ENCODE measurements at places on chromosomes 2 and 18. TPM values are rescaled to one million over a fixed set of nuclear protein-coding genes. Genes with fewer than 3 reads are reported as not detected.

GRCh38 chr2:74872389-74872836, 38.5 kb downstream of the HK2 start:
- no peak overlapping the region for H3K27ac ChIP-seq
- DNase-seq = no peak
- no peaks in the 10 kb centered on the region for H3K27me3 ChIP-seq
- H3K4me1 ChIP-seq = peaks cover 8% of the 10 kb centered on the region
- no peaks in the 10 kb centered on the region for H3K36me3 ChIP-seq

- no peaks in the 10 kb centered on the region for H3K27me3 ChIP-seq
- H3K27ac ChIP-seq = no peak overlapping the region
- no peaks in the 10 kb centered on the region for H3K4me1 ChIP-seq
Measured at GRCh38 chr2:65686928-65687521, 254.6 kb upstream of the SPRED2 start.

GRCh38 chr2:27796791-27797765, 25.6 kb downstream of the MRPL33 start:
- peak overlapping the region; percentile 1 for H3K27ac ChIP-seq
- H3K36me3 ChIP-seq = no peaks in the 10 kb centered on the region
- DNase-seq = peak; percentile 55
- no peaks in the 10 kb centered on the region for H3K27me3 ChIP-seq

DNA sequence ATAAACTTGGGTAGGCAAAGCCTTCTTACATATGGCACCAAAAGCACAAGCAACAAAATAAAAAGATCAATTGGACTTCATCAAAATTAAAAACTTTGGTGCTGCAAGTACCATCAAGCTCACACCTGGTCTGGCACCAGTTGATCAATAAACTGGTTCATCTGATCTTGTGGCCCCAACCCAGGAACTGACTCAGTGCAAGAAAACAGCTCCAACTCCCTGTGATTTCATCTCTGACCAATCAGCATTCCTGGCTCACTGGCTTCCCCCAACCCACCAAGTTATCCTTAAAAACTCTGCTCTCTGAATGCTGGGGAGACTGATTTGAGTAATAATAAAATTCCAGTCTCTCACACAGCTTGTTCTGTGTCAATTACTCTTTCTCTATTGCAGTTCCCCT, 8.4 kb downstream of the EPG5 start:
- H3K36me3 ChIP-seq = no peaks in the 10 kb centered on the region
- H3K27ac ChIP-seq = no peak overlapping the region
- no peak for DNase-seq
- H3K27me3 ChIP-seq = no peaks in the 10 kb centered on the region
- H3K4me3 ChIP-seq = no peak overlapping the region

GRCh38 chr18:1796636-1797035, 774.7 kb downstream of the METTL4 start:
- H3K4me3 ChIP-seq = no peak overlapping the region
- no peaks in the 10 kb centered on the region for H3K27me3 ChIP-seq
- no peaks in the 10 kb centered on the region for H3K4me1 ChIP-seq
- no peak overlapping the region for H3K27ac ChIP-seq
- no peak for DNase-seq
- no peaks in the 10 kb centered on the region for H3K36me3 ChIP-seq

DNA sequence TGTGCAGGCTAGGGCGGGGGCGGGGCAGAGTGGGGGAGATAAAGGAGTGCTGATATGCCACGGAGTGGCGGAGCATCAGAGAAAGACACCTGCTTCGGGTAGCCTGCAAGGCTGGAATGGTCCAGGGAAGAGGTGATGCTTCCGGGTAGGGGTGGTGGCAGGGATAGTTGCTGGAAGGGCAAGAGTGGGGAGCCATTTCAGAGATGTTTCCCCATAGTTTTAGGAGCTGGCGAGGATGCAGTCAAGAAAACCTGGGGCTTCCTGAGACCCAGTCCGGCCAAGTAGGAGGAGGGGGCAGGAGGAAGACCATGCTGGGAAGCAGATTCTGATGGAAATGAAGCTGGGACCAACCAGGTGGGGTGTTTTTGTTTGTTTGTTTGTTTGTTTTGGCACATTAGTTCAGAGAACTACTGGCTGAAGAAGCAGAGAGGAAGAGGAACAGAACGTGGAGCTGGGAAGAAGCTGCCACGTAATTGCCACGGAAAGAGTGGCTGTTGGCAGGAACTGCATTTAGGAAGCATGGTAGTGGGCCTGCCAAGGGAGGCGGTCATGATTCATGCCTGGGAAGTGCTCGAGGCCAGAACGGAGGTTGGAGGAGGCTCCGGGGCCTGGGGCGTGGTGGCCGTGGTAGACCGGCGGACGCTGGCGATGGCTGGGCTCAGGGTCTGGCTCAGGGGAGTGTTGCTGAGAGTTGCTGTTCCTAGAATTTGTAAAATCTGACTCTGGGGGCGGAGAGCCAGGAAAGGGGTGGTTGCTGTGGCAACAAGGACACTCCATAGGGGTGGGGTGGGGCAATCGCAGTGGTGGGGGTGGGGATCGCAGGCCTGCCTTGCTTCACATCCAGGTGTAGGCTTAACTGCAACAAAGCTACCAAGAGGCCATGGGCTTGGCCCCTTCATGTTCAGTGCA, 8.6 kb upstream of the INPP5D start:
- H3K27me3 ChIP-seq = no peaks in the 10 kb centered on the region
- H3K27ac ChIP-seq = no peak overlapping the region
- H3K36me3 ChIP-seq = no peaks in the 10 kb centered on the region
- H3K4me1 ChIP-seq = no peaks in the 10 kb centered on the region

DNA sequence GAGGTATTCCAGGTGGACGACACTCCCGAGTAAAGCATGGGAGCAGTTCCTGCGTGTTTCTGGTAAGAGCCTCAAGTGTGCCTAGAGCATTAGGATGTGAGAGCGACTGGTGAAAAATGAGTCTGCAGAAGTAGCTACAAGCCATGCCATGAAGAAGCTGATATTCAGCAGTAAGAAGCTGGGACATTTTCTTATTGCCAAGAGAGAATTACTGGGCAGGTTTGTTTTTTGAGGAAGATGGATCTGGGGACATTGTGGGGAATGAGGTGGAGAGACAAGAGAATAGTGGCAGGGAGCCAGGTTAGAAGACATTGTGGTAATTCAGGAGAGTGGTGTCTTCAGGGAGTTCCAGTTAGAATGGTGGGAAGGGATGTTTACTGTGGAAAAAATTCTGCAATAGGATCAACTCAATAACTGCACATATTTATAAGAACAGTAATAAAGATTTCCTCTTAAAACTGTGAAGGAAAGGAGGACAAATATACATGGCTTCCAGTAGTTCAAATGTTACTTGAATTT, 38.2 kb downstream of the CRIM1 start:
- H3K4me3 ChIP-seq = no peak overlapping the region
- DNase-seq = no peak
- H3K36me3 ChIP-seq = no peaks in the 10 kb centered on the region
- no peaks in the 10 kb centered on the region for H3K4me1 ChIP-seq

DNA sequence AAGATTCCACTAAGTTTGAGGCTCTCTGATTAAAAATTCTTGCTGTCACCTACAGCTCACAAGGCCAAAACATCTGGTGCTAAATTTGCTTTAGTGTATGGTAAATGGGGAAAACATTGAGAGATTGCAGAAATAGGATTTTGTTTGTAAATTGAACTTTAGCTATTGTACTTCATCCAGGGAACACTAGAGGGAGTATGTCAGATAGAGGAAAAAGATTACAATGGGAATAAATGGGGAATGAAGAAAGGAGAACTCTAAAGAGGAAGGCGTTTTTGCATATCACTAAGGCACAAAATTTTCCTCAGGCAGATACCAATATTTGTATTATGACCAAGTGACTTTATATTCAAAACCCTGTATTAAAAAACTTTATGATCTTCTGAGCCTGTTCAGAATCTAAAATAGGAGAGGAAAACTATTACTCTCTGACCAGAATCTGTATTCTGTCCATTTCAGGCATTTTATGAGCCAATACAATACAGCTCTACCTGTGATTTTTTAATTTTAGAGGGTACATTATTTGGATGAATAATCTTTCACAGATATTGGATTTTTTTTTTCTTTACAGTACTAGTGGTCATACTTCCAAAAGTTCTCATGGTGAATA, 52.3 kb upstream of the ITGB6 start:
- H3K4me1 ChIP-seq = peaks cover 10% of the 10 kb centered on the region
- no peak for DNase-seq
- H3K36me3 ChIP-seq = no peaks in the 10 kb centered on the region
- H3K4me3 ChIP-seq = no peak overlapping the region

DNA sequence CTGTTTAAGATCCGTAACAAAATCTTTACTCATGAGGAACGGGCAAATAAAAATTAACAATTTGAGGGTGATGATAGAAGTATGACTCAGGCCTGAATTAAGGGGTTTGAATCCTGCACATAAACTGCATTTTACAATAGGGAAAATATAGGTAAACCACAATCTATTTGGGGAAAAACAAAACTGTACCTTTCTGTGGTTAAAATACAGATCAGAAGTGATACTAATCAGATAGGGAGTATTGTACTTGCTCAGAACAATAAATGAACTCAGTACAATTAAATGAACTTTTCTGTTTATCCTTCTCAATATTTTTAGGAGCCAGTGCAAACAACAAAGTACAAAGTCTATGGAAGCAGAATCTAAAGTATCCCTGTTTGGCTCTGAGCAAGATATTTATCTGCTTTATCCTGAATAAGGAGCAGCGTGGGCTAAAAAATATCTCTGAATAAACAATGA, 287.3 kb downstream of the ZNF385B start:
- no peak overlapping the region for H3K27ac ChIP-seq
- H3K4me1 ChIP-seq = peaks cover 16% of the 10 kb centered on the region
- H3K27me3 ChIP-seq = no peaks in the 10 kb centered on the region
- H3K4me3 ChIP-seq = no peak overlapping the region
- DNase-seq = no peak

GRCh38 chr2:75047992-75048625, 89.7 kb downstream of the POLE4 start:
- no peak for DNase-seq
- no peak overlapping the region for H3K4me3 ChIP-seq
- no peaks in the 10 kb centered on the region for H3K36me3 ChIP-seq
- no peaks in the 10 kb centered on the region for H3K4me1 ChIP-seq

DNA sequence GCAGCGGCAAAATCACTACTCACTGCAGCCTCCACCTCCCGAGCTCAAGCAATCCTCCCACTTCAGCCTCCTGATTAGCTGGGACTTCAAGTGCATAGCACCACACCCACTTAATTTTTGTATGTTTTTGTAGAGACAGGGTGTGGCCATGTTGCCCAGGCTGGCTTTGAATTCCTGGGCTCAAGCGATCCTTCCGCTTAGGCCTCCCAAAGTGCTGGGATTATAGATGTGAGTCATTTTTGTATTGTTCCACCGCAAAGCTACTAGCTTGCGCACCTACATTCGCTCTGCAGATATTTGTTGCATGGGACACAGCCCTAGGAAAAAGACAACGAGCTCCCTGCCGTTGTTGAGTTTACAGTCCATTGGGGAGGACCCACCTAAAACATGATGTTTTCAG, 173.5 kb upstream of the AGAP1 start:
- no peak for DNase-seq
- H3K4me1 ChIP-seq = no peaks in the 10 kb centered on the region

Gene ANKRD30B
- total RNA-seq = not detected

DNA sequence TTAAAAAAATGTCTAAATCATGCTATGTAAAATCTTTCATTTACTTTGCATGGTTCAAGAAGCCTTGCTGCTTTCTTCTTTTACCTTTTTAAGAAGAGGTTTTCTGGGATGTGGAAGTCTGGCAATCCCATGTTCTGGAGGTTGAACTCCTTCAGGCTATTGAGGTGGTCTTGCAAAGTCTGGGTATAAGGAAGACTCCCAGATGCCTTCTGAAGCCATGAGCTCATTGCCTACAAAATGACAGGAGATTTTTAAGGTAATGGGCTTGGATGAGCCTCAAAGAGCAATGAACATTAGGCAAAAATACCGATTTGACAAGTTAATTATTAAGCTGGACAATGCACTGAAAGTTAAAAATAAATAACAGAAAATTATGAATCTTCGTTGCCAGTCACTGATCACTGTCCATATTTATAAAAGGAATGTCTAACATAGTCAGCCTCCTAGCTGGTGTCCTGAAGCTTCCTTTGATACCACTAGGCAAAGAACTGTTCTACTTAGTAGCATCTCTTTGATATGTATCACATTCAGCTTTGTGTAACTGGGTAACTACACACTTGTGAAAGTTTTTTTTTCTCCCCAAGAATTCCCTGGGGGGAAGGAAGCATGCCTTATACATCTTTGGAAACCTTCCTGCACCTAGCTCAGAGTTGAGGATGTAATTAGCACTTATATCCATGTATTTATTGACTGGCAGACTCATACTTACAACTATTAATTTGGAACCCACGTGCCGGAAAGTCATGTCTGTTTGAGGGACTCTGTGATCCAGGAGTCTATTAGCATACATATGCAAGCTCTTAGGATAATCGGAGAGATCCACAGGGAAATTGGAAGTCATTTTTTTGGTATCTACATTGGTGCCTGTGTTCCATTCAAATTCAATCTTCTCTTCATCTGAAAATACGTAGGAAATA, 29.3 kb downstream of the APOB start:
- no peak overlapping the region for H3K4me3 ChIP-seq
- H3K27ac ChIP-seq = no peak overlapping the region
- no peak for DNase-seq
- no peaks in the 10 kb centered on the region for H3K36me3 ChIP-seq

DNA sequence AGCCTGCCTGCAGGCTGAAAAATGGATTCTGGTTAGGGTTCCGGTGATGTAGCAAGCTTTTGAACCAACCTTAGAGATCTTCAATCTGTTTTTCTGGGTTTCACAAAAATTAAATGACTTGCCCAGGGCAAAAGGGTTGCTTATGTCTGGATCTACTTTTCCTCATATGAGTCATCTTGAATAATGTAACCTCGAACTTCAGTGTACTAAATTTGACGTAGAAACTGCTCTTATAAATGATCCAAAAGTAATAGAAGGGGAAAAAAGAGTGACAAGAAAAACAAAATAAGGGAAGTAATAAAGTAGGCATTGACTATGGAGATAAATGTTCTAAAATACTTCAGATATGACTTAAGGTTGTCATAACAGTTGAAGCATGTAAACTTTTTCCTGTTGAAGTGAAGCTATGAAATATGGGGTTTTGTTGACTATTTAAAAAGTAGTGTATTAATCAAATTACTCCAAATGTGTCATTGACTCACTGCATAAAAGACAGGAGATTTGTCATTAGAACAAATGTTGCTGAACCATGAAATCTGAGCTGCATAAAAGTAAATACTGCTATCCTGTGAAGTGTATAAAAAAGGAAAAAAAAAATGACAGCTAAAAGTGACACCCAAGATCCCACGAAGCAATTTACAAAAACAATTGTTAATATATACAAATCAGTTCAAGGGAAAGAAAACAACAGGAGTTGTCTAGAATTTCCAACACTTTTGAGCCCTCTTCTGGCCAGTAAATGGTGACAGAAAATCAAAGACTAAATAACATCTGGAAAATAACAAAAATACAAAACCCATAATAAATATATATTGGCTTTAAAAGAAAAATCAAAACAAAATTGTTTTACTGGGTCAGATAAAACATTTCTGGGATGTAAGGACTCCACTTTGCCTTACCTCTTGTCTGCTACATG, 103.6 kb upstream of the SERPINE2 start:
- no peak for DNase-seq
- H3K4me1 ChIP-seq = peaks cover 9% of the 10 kb centered on the region
- H3K36me3 ChIP-seq = no peaks in the 10 kb centered on the region
- no peak overlapping the region for H3K4me3 ChIP-seq

Gene CFAP65
- not detected for total RNA-seq

All from adrenal gland (tissue), 19 donors.